ENCODE measurements at places on chromosomes 5 and 9. TPM values are rescaled to one million over a fixed set of nuclear protein-coding genes. Genes with fewer than 3 reads are reported as not detected.
A peak's percentile ranks its signal among the peaks of the same experiment; 100 is the strongest.

Gene ECSCR
- 18.0 TPM for total RNA-seq

DNA sequence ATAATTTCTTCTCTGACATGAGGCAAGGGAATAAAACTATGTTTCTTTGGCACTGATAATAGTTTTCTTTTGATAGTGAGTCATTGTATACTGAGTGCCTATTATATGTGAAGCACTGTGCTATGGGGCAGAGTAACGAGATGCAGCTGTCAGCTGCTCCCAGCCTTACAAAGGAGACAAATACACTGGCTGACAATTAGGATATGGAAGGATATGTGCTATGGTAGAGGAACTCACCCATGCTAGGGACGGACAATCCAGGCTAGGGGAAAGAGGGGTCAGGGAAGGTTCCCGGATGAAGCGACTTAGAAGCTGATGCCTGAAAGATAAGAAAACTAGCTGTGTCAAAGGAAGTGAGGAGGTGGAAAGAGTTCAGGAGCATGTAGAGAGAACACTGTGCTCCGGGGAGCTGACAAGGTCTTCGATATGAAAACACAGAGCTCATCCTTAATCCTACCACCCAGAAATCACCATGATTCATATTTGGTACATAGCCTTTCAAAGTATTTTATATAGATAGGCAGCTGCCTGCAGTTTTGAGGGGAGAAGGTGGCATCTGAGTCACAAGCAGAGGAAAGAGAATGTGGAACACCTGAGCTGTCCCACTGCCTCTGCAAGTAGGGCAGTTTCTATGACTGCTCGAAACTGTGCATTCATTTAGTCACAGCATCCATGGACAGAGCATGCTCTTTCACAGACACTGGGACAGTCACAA, 12.1 kb downstream of the BSPRY start:
- no peak for DNase-seq

GRCh38 chr5:111584651-111585050, 72.3 kb upstream of the STARD4 start:
- DNase-seq, result no peak

DNA sequence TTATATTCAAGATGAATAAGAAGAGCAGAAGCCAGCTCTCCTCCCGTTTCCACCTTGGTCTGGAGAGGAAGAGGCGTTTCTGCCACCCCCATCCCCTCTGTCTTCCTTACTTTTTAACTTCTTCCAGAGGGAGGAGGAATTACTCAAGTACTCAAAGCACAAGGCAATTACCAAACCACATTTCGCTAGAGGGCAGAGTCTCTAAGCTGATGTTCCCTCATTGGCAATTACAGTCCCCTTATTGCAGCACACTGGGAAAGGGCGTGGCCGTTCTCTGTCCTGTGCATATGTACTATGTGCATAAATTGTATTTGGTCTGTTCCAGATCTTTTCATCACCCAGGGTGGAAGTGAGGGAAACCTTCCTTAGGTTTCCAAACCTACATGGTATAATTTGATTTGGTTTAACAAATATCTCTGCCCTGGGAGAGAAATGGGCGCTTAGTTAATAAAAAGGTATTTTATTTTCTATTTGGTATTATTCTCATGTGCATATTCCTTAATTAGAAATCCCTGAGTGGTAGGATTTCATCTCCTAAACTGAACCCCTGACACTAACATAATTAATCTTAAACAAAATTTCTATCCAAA, 29.8 kb upstream of the ALDOB start:
- peak; percentile 61 for DNase-seq

Gene PLEKHG4B
- total RNA-seq, result not detected

- no peak for DNase-seq
Measured at GRCh38 chr5:172410160-172410559, 44.2 kb downstream of the SH3PXD2B start.

DNA sequence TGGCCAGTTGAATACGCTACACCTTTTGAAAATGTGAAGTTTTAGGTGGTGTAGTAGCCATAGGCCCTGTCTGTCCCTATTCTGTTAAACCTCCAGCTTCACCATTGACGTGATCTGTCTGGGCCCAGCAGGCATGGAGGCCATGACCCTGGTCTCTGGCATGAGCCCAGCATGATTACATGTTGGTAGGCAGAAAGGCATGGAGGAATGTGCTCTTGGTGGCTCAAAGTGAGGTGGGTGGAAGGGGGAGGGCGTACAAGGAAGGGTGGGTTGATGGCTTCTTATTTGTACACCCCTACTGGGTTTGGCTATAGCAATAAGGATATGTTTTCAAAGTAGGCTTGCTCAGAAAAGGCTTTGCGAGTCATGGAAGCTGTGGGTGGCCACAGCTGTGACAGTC, 23.7 kb downstream of the RALGPS1 start:
- no peak for DNase-seq

Gene AHRR
- total RNA-seq, result 1.8 TPM

Gene TXNDC8
- total RNA-seq, result not detected

GRCh38 chr9:120916588-120916987, 10.0 kb downstream of the TRAF1 start:
- DNase-seq, result peak; percentile 83

DNA sequence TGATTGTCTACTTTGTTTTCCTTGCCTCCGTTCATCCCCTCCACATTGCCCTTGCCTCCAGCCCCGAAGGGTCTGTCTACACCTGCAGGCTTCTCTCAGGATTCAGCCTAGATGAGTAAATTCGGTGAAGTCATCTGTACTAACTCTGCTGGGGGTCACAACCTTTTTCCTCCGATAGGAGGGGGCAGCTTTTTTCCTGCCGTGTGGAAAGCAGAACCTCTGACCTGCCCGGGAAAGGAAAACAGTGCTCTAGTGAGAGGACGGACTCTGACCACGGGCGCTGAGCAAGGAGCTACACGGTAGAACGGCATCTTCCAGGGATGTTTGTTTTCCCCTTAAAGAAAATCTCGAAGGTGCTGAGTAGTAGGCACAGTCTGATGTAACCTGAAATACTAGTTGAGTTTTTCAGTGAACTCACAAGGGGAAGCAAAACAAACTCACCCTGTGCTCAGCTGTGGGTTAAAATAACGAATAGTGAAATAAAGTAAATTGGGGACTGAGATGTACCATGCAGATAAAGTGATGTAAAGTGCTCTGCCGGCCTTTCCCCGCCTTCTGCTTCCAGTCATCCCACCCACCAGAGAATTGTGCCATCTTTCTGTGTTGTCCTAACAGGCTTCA, 281.8 kb downstream of the AOPEP start:
- DNase-seq, result no peak

DNA sequence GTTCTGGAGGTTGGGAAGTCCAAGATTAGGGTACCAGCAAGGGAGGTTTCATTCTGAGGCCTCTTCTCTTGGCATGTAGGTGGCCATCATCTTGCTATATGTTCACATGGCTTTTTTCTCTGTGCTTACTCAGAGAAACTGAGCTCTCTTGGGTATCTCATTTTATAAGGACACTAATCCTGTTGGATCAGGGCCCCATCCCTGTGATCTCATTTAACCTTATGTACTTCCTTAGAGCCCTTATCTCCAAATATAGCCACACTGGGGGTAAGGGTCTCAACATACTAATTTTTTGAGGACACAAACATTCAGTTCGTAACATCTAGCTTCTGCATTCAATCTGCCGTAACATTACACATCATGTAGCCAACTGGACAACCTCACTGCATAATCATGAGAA, 6.6 kb downstream of the DHX29 start:
- DNase-seq, result no peak

Gene FOXD4L3
- total RNA-seq, result not detected

DNA sequence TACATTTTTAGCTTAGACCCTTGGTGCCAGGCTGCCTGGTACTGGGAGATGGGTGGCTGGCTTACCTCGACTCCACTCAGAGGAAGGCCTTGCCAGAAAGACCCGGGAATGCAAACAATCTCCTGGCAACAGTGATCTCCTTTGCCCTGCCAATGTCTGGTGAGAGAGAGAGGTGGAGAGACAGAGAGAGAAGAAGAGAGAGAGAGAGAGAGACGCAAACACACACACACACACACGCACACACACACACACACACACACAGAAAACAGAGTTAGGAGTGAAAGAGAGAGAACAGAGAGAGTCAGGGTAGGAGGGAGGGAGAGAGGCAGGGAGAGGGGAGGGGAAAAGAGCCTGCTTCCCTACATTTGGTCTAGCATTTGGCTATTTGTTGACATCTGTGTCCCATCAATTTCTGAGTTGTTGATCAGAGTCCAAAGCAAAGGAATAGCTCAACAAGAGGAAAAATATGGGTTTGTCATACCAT, 181.6 kb upstream of the MAP1B start:
- DNase-seq, result no peak

- peak; percentile 82 for DNase-seq
Measured at GRCh38 chr9:33151007-33151557, 16.1 kb downstream of the B4GALT1 start.

GRCh38 chr9:106864373-106865143, 1.6 kb downstream of the ZNF462 start:
- peak; percentile 40 for DNase-seq

DNA sequence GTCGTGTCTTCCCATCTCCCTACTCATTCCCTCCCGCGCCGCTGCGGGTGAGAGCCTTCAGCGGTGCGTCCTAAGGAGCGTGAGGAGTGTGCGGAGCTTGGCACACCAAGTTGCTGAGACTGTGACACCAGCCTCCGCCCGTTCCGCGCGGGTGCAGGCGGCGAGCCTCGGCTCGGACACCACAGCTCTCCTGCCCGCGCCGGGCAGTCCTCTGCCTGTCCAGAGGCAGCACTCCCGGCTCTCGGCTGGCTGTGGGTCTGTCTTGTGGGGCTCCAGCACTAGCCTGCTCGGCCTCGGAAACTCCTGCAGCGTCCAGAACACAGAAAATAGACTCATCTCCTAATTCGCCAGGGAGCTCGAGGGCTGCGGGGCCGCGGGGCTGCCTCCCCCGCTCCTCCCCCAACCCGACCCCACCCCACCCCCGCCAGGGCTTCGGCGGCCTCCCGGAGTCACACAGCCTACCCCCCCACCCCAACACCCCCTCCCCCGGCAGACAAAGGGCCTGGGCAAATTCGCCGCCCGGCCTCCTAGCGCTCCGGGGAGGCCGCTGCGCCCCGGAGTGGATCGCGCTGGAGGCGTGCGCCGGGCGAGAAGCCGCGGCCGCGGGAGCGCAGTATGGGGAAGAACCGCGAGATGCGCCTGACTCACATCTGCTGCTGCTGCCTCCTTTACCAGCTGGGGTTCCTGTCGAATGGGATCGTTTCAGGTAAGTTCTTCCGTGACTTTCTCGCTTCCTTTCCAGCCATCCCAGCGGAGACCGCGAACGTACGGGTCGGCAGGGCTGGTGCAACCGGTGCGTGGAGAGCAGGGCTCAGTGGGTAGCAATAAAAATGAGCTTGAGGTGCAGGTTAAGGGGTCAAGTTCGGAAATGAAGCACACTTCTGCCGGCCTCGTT, at the start of gene ADAMTS19:
Gene ADAMTS19 (plus strand): TSS at position 522 of the 895 bp plus-strand sequence. CDS start 94 bp downstream, at position 616.
- peak; percentile 60 for DNase-seq

DNA sequence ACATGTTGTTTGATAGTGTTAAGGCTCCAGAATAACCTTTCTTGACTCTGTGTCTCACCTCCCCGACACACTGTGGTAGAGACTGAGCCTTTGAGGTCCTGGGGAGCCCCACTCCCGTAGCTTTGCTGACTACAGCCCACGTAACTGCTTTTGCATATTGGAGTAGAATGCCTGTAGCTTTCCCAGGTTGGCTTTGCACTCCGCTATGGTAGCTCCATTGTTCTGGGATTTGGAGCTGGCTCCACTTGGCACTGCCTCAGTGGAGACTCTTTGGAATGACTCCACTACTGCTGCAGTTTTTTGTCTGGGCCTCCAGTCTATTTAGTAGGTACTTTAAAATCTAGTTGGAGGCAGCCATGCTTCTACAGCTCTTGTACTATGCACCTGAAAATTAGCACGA, 56.2 kb upstream of the ANXA1 start:
- no peak for DNase-seq

GRCh38 chr5:54671111-54671531, 153.6 kb downstream of the SNX18 start:
- no peak for DNase-seq

- peak; percentile 56 for DNase-seq
Measured at GRCh38 chr5:172885597-172886340, 51.7 kb downstream of the ERGIC1 start.

- DNase-seq, result peak; percentile 46
Measured at GRCh38 chr9:87725356-87725899, 491 bp upstream of the CTSL start.

DNA sequence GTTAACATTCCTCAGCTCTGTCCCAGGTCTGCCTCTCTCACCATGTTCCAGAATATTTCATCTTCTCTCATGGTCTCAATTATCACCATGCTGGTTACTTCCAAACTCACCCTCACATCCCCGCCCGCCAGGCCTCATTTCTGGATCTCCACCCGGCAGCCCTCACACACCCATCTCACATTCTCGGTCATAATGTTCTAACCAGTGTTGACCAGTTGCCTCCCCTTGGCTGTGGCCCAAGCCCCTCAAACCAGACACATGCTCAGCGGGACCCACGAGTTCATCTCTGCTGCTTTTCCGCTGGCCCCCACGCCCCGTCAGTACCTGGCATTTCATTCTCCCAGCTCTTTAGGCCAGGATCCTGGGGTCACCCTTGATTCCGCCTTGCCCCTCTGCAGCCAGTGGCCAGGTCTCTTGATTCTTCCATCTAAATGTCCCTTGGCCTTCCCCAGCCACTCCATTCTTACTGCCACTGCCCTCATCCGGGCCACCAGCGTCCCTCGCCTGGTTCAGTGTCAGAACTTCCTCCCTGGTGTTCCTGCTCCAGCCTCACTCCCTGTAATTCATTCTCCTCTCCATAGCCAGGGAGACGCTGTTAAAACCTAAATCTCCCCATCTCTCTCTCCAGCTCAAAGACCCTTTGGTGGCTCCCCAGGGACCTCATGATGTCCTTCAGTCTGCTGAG, 141.7 kb downstream of the MVB12B start:
- no peak for DNase-seq

Gene AJM1
- total RNA-seq, result 7.3 TPM

- no peak for DNase-seq
Measured at GRCh38 chr5:135691044-135691443, 112.3 kb upstream of the CXCL14 start.

DNA sequence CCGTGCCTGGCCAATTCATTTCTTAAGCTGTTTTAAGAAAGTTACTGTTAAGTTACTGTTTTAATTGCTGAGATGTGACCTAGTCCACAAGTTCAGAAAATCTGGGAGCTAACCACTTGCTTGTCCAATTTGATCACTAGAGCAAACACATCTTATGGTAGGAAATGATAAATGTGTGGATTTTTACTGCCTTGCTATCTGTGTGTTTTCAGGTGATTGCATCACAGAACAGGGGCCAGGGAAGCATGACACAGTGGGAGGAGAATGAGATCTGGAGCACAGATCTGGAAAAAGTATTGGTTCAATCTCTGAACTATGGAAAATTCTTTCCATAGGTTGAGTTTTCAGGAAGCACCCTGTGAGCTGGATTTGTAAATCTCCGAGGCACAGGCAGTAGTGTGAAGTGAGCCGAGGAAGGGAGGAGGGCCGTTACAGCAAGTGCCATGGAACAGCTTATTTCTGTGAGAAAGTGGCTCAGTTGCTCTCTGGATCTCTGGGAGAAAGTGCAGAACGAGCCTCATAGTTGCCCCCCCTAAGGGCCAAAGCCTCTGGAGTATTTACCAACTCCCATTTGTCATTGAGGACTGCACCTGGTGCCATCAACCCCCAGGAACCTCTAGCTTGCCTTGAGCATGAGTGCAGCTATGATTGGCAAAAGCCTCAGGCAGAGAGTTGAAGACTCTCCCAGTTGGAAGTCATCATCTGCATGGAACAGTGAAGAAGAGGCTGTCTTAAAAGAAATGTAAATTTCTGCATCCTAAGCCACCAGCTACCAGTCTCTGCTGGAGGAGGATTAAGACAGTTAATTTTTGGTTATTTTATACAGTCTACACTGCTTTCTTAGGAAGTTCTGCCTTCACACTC, 161.8 kb upstream of the CLINT1 start:
- no peak for DNase-seq

Gene ALDOB
- total RNA-seq, result 0.56 TPM

Gene C5orf52
- not detected for total RNA-seq

Gene OR4F3
- not detected for total RNA-seq
